SW 1271 (cell line): ENCODE measurements at places on chromosomes 3 and 15.

DNA sequence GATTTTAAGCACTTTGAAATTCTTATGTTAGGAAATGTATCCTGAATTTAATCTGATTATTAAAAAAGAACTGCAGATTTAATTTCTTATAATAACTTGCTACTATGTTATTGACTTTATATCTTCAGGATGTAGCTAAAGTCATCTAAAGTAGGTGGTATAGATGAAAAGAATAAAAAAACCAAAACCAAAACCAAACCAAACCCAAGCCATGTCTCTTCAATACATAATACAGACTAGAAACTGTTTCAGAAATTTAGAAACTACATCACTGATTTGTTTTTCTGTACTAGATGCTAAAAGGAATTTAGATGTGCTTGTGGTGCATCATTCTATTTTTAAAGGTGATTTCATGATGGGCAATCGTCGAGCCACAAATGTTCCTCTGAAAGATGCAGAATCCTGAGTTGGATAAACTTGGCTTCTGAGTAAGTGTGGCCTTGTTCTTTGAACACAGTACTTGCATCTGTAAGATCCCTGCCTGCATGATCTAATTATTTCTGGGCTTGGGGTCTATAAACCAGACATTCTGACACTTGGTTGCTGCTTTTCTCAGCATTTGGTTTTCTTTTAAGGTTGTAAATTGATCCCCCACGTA is 287.1 kb upstream of the SUCLG2 start:
- DNase-seq = no peak

GRCh38 chr15:66440501-66440900 is 53.8 kb downstream of the MAP2K1 start:
- DNase-seq = no peak

- no peak for DNase-seq
These were observed 243.2 kb upstream of the NR2F2 start for GRCh38 chr15:96087180-96087884.

GRCh38 chr3:46847744-46848143 is 15.5 kb downstream of the MYL3 start:
- no peak for DNase-seq

- no peak for DNase-seq
These were observed 7.1 kb upstream of the SLC6A11 start for GRCh38 chr3:10808974-10809373.

- DNase-seq = no peak
These were observed 504 bp upstream of the PDHB start for GRCh38 chr3:58434168-58434504.

GRCh38 chr15:29765898-29766527 is 56.3 kb downstream of the TJP1 start:
- DNase-seq = no peak

DNA sequence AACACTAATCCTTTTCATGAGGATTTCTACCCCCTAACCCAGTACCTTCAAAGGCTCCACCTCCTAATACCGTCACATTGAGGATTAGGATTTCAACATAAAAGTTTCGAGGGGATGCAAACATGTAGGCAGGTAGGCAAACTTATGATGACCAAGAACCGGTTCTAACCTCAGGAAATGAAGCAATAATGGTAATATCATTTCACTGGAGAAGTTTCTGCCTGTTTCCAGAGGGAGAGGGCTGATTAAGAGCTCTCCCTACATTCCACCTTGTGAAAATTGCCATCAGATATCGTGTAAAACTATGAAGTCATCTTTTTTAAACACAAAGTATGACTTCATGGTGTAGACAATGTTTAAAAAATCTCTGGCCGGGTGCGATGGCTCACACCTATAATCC is 31.6 kb downstream of the NKIRAS1 start:
- no peak for DNase-seq

- no peak for DNase-seq
These were observed 42.5 kb downstream of the EPHB3 start for GRCh38 chr3:184604039-184604601.

- DNase-seq = no peak
These were observed 136.1 kb upstream of the RBMS3 start for GRCh38 chr3:29144807-29145206.

DNA sequence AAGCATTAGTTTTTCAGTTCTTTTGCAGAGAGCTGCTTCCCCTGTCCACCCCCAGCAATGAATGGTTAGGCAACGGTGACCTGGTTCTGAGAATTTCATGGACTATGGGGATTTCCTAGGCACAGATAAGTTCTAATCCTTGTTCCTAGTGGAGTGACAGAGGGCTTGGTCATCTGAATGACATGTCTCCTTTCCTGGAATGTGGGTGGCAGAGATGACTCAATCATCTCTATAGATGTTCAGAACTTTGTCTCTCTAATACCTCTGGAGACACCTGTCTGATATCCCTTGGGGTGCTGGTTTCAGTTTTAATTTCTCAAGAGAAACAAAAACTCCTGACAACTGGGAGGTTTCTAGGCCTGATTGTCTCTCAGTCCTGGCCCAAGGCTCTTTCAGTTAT is 10.4 kb downstream of the PLA2G4E start:
- no peak for DNase-seq

DNA sequence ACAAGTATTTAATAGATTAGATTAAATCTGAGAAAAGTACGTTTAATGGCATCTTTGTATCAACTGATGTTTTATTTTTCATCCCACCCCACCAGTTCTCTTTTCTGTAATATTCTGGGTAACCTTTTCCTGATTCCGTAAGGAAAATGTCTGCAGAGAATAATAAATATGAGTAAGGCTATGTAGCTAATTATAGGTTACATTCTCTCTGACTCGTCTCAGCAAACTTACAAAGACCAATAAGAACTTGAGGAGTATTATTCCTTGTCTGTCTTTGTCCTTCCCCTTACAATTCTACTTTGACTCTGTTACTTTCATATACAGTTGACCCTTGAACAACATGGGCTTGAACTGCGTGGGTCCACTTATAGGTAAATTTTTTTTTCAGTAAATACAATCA is 12.1 kb downstream of the SNAP23 start:
- DNase-seq = no peak

DNA sequence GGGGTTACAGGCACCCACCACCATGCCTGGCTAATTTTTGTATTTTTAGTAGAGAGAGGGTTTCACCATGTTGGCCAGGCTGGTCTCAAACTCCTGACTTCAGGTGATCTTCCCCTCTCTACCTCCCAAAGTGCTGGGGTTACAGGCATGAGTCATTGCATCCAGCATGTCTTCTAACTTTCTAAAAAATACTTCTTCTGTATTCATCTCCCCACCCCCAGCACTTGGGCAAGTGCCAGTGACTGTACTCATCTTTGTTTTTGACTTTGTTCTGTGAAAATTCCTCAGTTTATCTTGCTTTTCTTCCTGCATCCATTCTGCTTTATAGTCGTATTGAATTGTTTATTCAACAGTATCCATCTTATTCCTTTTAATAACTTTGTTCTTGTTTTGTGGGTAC is 47.6 kb downstream of the ARIH1 start:
- no peak for DNase-seq

DNA sequence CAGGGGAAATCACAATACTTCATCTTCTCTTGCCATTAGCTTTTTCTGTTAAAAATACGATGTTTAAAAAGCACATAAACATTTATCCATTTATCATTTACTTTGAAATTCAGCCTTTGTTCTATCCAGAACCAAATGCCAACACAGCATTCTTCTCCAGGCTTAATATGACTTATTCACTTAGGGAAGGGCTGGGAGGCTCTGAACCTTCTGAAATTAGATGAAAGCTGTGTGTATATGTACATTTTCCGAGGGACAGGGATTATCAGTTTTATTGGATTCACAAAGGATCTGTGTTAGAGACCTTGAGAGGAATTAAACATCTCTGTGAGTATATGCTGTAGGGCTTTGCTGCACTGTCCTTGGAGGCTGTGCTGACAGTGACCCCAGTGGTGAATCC is 210.6 kb upstream of the UBE3A start:
- no peak for DNase-seq

GRCh38 chr3:133742351-133743091 is 3.7 kb upstream of the TF start:
- no peak for DNase-seq

GRCh38 chr3:108388136-108389132 is 92.1 kb downstream of the HHLA2 start:
- no peak for DNase-seq

GRCh38 chr3:144380849-144381248 is 409.2 kb downstream of the DIPK2A start:
- no peak for DNase-seq

GRCh38 chr15:32029862-32030781 is at the start of gene CHRNA7:
Gene CHRNA7, plus strand, starts transcription at chr15:32030515. Its CDS starts 80 bp downstream, at chr15:32030595.
- DNase-seq = peak; percentile 23

DNA sequence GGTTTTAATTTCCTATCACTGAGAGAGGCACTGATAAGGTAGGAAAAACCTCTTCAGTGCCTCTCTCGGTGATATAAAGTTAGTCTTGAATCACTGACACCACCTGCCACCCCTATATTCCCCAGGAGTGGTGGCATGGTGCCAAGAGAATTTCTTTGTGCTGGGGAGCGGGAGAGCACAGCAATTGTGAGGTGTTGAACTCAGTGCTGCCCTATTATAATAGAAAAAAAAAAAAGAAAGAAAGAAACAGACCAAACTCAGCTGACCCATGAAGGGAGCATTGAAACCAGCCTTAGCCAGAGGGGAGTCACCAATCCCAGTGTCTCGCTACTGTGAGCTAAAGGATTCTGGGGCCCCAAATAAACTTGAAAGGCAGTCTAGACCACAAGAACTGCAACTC is 201.4 kb upstream of the STT3B start:
- DNase-seq = no peak

- DNase-seq = no peak
These were observed at the start of gene H1-8 for GRCh38 chr3:129543156-129543790. Gene H1-8, plus strand, starts transcription at chr3:129543175. Its CDS starts 44 bp downstream, at chr3:129543219.

GRCh38 chr15:100230784-100231183 is 111.0 kb downstream of the ADAMTS17 start:
- DNase-seq = no peak

GRCh38 chr3:10774825-10775224 is 41.2 kb upstream of the SLC6A11 start:
- no peak for DNase-seq

DNA sequence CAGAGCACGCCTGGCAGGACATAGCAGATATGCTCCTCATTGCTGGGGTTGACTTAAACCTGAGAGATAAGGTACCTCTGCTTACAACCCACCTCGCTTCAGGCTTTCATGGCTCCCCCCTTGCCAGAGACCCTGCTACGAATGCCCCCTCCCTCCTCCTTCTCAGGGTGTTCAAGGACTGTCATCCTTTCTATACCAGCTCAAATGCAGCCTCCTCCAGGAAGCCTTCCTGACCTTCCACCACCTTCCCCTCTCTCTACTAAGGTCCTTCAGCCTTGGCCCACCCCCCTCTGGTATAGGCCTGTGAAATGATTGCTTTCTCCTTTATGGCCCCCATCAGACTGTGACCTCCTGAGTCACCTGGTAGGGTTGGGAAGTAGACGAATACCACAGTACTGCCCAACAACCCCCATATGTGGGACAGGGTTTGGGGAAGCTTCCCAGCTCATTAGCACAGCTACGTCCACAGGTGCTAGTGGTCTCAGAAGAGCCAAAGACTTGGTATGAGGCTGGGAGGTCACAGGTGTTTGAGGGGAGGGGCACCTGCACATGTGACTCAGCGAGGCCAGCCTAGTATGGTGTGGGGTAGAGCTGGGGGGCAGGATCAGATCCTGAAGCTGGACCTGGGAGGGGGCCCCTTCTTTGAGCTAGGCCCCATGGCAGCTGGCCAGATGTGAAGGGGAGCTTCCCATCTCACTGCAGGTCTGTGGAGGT is 32.0 kb downstream of the ANKDD1A start:
- DNase-seq = no peak

- DNase-seq = no peak
These were observed 79.3 kb downstream of the NEK10 start for GRCh38 chr3:27289769-27290413.

- DNase-seq = no peak
These were observed 135.5 kb downstream of the CBLB start for GRCh38 chr3:105733356-105733755.

- DNase-seq = no peak
These were observed 127.8 kb downstream of the CMSS1 start for GRCh38 chr3:99945328-99945995.

- DNase-seq = no peak
These were observed 10.5 kb downstream of the DLEC1 start for GRCh38 chr3:38049358-38050126.

DNA sequence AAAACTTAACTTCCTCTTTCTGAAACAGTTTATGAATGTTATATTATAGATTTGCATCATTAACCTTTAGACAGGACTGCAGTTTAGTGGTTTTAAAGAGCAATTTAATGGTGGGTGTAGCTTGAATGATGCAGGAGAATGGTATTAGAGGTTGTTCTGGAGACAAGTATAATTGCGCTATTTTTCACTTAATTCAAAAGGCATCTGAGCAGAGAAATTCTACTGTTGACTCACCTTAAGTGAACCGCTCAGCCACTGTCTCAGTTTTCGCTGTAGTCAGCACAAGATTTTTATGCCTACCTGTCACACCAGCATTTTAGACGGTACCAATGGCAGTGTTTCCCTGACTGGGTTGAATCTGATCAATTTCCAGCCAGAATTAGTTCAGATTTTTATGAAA is 348.8 kb upstream of the DCBLD2 start:
- DNase-seq = no peak

DNA sequence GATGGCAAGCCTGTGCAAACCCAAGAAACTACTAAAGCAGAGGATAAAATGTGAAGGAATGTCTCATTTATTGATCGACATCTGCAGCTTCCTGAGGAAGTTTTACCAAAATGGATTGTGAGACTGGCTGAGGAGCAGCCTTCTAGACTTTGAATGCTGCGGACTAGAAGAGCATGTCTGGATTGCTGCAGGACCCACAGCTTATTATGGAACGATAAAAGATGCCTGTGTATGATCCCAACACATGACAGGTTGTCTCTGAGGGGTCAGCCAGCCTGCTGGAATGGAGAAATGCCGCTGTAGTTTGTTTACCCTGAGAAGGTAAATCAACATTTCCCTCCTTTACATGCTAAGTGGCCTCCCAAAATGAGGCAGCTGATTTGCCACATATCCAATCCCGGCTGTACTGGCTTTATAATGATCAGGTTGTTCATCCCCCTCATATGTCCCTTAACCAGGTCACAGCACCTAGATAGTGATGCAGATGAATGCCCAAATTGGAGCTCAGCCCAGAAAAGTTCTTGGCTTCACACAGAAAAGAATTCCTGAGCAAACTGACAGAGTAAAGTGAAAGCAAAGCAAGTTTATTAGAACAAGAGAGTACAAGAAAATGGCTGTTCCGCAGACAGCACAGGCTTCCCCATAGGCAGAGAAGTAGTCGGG is 63.9 kb downstream of the IL12A start:
- no peak for DNase-seq

DNA sequence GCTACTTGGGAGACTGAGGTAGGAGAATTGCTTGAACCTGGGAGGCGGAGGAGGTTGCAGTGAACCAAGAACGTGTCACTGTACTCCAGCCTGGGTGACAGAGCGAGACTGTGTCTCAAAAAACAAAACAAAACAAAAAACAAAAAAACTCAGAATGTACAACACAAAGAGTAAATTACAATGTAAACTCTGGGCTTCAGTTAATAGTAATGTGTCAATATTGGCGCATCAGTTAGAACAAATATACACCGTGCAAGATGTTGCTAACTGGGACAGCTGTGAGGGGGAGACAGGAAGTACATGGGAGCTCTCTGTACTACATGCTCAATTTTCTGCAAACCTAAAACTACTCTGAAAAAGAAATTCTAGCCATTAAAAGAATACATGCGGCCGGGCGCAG is 23.5 kb upstream of the TRPM1 start:
- DNase-seq = no peak
